ENCODE measurements at places on chromosomes 5 and 9. TPM values are rescaled to one million over a fixed set of nuclear protein-coding genes. Genes with fewer than 3 reads are reported as not detected.
A peak's percentile ranks its signal among the peaks of the same experiment; 100 is the strongest.

The BTNL9 gene
- total RNA-seq = not detected

The CDH9 gene
- total RNA-seq = not detected

The ADGRD2 gene
- total RNA-seq = not detected

The PCDHB15 gene
- total RNA-seq = 0.91 TPM

The PCDHB6 gene
- total RNA-seq = 0.22 TPM

The COQ4 gene
- 57.1 TPM for total RNA-seq

DNA sequence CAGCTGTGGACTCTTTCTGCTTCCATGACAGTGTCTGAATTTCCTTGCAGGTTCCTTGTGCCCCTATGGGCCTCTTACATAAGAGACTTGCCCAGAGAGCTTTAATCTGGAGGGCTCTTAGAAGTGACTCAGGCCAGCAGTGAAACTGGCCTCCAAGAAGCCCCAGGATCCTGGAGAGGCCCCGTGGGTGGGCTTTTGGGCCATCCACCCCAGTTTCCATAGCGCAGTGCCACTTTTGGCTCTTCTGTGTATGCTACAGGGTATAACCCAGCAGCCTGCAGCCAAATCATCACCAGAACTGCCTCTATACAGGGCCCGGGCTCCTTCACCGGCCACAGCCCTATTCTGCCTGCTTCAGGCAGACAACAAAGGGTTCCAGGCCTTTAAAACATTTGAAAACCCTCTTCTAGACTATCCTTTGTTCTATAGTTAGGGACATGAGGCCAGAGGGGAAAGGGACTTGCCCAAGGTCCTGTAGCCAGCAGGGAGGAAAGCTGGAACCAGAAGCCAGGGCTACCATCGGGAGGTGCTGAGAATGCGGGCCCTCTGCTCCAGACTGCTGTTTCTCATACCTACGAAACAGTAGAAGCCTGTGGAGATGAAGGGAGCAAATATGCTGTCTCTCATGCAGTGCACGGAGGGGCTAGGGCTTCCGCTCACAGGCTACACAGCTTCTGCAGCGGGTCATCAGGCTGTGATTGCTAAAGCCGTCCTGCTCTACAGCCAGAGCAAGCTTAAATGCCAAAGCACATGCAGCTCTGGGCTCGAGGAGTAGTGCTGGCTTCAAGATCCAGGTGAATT is 18.0 kb downstream of the SH3PXD2B start:
- DNase-seq = no peak

- DNase-seq = no peak
Observed at GRCh38 chr5:146772881-146773466, 105.6 kb downstream of the PPP2R2B start.

DNA sequence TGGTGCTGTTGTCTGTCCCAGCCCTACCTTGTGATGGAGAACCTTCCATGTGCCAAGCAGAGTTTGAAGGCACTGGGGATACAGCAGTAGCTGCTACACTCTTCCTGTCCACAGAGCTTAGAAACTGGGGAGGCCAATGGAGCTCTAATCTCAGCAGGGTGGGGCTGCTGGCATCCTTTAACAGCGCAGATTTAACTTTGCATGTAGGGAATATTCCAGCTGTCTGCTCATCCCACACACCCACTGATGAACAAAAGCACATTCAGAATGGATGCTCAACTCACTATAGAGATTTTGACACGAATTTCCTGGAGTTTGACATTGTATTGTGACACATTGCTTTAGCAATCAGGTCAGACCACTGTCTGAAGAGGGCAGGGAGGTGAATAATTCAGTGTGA is 49.0 kb downstream of the TMEM215 start:
- no peak for DNase-seq

DNA sequence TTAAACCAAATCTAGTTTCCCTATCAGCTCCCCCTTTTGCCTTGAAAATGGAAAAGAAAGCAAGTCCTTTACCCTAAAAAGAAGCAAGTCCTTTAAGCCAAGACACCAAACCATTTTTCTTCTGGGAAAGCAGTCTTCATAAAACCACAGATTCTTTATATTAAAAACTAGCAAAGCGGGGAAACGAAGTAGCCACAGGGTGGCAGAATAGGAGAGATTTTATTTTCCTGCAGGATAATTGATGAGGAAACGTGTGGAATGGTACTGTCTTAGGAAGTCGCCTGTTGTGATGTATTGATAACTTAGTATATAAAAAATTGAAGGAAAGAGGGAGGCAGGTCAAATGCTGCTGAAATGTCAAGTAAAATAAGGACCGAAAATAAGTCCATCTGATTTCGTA is 41.1 kb downstream of the ZNF883 start:
- peak; percentile 21 for DNase-seq

DNA sequence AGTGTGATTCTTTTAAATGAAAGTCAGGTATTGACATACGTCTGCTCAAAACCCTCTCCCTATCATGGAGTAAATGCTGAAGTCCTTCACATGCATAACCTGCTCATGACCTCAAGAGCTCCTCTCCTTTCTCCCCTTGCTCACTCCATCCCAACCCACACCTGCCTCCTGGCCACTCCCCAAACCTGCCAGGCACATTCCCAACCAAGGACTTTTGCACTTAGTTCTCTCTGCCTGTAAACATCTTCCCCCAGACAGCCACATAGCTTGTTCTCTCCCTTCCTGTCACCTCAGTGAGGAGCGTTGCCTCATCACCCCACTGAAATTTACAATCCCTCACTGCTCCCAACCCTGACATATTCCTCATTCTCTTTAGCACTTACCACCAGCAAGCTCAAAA is 8.7 kb downstream of the SETD9 start:
- no peak for DNase-seq

- no peak for DNase-seq
Observed at GRCh38 chr9:81256368-81256767, 433.0 kb downstream of the TLE1 start.

DNA sequence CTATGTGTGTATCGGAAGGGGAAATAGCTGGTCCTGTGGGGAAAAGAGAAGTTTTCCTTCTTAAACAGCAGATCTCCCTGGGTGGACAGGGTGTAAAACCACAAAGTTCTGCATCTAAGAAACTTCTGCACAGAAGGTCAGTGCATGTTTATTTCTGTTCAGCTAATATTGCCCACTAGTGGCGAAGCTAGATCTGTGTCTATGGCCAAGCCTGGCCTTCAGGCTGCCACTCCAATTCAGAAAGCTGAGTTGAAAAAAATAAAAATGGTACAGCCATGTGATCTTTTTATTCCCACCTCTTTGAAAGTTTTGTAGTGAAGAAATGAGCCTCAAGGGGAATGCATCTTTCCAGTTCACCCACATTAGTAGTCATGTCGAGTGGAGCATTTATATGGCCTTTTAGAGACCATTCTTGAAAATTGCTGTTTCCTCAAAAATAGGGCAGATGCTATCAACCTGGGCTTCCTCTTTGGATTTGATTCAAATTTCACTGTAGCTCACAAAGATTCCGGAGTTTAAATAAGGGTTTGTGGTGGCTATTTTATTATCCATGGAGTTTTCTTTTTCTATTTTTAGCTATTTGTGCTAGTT is 488.0 kb downstream of the PRELID2 start:
- peak; percentile 66 for DNase-seq

GRCh38 chr5:65018763-65019162 is 250.0 kb downstream of the CWC27 start:
- DNase-seq = no peak

DNA sequence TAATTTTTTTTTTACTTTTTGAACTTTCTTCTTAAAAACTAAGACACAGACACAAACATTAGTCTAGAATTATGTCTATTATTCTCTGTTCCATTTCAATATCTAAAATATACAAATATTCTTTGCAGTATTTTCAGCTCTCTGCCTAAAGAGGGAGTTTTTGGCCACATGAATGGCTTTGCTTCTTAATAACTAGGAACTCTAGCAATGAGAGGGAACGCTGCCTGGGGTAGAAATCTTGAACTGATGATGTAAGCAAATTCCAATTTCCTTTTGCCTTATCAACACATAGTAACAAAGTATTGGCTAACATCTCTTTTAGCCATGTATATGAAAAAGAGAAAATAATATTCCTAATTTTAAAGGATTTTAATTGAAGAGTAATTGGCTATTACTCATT is 51.9 kb downstream of the SLC25A46 start:
- peak; percentile 32 for DNase-seq

DNA sequence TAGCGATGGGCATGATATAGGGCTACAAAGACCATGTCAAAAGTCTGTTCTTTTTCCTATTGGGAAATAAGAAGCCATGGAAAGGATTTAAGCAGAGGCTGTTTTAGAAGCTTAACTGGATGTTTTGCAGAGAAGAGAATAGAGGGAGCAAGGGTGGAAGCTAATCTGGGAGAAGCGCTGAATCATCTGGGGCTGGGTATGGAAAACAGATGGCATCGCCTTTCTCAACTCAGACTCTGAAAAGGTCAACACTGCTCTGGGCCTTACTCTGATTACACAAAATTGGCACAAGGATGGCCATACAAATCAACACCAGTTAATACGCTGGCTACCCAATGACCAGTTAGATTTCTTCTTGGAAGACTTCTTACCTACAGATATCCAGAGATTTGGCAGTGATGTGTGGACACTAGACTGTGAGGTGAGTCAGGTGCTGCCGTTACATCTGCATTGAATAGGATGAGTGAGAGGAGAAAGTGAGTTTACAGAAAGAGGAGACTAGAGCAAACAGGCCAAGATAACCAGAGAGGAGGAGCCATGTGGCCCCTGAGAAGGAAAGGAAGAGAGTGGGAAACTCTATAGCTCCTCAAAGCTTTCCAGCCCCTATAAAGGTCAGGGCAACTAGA is 6.2 kb upstream of the TCERG1 start:
- DNase-seq = no peak

DNA sequence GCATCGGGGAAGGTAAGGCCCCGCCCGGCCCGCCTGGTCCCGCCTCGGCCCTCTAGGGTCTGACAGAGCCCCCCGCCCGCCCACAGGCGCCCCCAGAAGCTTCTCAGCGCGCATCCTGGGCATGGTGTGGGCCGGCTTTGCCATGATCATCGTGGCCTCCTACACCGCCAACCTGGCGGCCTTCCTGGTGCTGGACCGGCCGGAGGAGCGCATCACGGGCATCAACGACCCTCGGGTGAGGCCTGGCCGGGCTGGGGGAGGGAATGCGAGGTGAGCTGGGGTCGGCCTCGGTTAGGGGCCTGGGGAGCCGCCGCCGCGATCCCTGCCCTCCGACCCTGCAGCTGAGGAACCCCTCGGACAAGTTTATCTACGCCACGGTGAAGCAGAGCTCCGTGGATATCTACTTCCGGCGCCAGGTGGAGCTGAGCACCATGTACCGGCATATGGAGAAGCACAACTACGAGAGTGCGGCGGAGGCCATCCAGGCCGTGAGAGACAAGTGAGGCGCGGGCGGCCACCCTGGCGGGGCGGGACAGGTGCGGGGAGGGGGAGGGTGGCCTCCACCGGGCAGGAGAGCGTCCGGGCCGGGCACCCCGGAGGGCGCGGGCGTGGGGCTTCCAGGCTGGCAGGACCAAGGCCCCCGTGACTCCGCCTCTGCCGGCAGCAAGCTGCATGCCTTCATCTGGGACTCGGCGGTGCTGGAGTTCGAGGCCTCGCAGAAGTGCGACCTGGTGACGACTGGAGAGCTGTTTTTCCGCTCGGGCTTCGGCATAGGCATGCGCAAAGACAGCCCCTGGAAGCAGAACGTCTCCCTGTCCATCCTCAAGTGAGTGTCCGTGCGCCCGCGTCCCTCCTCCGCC is 7.1 kb downstream of the LRRC26 start:
- peak; percentile 27 for DNase-seq

DNA sequence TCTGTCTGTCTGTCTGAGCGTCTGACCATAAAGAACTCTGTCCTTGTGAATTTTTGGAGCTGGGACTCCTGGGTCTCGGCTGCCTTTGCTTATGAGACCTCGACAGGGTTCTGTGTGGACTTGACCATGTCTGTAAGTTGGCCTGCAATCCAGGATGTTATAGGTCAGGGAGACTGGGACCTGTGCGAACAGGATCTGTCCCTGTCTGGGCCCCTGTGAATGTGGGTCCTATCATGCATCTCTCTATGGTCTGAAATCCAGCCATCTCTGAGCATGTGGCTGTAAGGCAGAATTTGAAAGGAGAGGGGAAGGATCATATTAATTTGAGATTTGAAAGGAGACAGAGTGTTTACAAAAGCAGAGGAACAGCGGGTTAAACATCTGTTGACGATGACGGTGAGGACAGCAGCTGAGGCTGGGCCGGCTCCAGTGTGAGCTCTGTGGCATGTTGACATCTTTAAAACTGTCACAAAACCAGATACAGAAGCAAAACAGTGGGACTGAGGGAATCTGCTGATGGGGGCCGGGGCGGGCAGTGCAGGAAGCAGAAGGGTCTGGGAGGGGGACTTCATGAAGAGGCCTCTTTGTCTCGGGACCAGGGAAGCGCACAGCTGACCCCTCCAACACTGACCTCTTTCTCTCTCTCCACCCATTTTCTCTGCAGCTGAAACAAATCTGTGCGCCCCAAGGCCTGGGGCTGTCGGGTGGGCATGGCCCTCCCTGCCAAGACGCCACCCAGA is 19.1 kb upstream of the MVB12B start:
- no peak for DNase-seq

GRCh38 chr5:178777520-178777919 is 47.1 kb upstream of the ZNF354A start:
- no peak for DNase-seq

GRCh38 chr5:172395483-172395882 is 58.8 kb downstream of the SH3PXD2B start:
- no peak for DNase-seq

DNA sequence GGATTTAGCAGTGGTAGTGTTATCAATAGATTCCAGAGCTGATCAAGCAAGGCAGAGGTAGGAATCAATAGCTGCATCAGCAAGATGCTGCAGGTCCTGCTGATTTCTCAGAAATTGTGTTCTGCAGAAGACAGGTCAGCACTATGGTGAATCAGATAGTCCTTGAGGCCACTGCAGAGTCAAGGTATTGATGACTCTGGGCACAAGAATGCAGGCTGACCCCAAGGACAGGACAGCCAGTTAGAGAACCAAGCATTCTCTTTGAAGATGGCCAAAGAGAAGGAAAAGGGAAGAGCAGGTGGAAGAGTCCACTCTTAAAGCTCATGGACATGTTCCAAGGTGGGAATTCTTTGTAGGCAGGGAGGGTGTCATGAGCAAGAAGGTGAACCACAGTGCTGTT is 28.0 kb downstream of the PRUNE2 start:
- no peak for DNase-seq

DNA sequence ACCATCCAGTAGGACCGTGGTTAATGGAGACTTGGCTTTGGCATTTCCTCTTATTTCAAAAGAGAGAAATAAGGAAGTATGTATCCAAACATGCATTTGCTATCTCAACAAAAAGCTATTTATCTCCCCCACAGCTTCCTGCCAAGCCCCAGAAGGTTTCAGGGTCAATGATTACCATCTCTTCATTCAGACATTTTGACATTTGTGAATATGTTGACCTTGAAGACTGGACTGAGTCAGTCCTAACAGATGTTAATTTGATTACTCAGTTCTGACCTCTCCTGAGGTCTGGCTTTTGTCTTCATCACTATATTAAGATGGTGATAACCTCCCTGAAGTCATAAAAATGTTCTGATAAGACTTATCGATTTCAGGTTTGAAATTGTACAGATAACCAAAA is 479.4 kb downstream of the AGTPBP1 start:
- no peak for DNase-seq

GRCh38 chr5:31990701-31991110 is 183.4 kb downstream of the GOLPH3 start:
- peak; percentile 84 for DNase-seq

GRCh38 chr9:28600226-28600625 is 1026.9 kb upstream of the C9orf72 start:
- DNase-seq = no peak

GRCh38 chr5:10431415-10431814 is 10.3 kb upstream of the ROPN1L start:
- no peak for DNase-seq

GRCh38 chr5:56819060-56819881 is 3.9 kb downstream of the MAP3K1 start:
- peak; percentile 30 for DNase-seq

GRCh38 chr5:151002250-151002649 is 18.1 kb upstream of the GPX3 start:
- peak; percentile 77 for DNase-seq
